ENCODE measurements at places on chromosomes 7 and 10.

DNA sequence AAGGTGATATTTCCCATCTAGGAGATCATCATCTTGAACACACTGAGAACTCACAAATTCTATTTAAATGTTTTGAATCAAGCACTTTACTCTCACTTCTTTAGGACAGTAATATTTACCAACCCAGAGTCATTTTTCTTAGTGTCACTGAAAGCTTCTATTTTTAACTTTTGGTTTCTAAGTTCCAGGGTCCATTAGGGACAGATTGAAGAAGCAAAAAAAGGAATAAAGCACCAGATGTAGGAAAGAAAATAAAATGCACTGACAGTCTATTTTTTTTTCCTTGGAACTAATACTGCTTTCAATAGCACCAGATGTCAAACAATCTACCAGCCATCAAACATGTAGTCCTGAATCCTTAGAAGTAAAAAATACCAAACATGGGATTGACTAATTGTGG, 526.7 kb upstream of the LRRN3 start:
- no peak for DNase-seq

- DNase-seq = peak; percentile 68
These were observed 29.4 kb upstream of the ANAPC16 start for GRCh38 chr10:72186258-72186981.

GRCh38 chr7:8724080-8724718, 290.8 kb downstream of the NXPH1 start:
- peak; percentile 6 for DNase-seq

GRCh38 chr10:129946859-129947258, 17.2 kb downstream of the EBF3 start:
- no peak for DNase-seq

- no peak for DNase-seq
These were observed 421.0 kb downstream of the PTPRN2 start for GRCh38 chr7:158166386-158167340.

- peak; percentile 18 for DNase-seq
These were observed 123.7 kb downstream of the TACC2 start for GRCh38 chr10:122112625-122113160.

GRCh38 chr7:157176771-157177170, 38.0 kb downstream of the UBE3C start:
- DNase-seq = no peak

DNA sequence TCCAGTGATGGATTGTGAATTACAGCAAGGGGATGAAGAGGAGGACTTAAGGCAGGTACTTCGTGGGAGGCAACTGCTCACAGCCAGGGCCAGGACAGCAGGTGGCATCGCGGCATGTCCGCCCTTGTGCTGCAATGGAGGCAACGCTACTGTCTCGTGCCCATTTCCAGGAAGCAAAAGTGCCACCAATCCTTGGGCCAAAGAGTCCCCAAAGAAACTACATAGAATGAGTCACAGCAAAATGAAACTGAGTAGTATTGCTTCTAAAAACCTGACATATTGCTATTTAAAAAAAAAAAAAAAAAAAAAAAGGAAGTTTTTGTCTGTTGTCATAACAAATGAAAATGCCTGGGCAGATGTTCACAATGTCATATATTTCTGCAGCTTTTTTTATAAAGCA, 46.6 kb downstream of the RSU1 start:
- no peak for DNase-seq
